ENCODE measurements at places on chromosomes 4 and X. TPM values are rescaled to one million over a fixed set of nuclear protein-coding genes. Genes with fewer than 3 reads are reported as not detected.

SPANXB1 gene
- not detected for total RNA-seq

DMP1 gene
- not detected for total RNA-seq

PDHA1 gene
- total RNA-seq = 116 TPM

SLC9B1 gene
- total RNA-seq = 5.0 TPM

MAGEA4 gene
- total RNA-seq = not detected

ZMAT1 gene
- 7.1 TPM for total RNA-seq

RHOXF2 gene
- not detected for total RNA-seq

MAGEB16 gene
- not detected for total RNA-seq

IL2 gene
- not detected for total RNA-seq

GPR82 gene
- 0.58 TPM for total RNA-seq

STOX2 gene
- 16.0 TPM for total RNA-seq

CFAP99 gene
- total RNA-seq = 0.41 TPM

SSX7 gene
- total RNA-seq = not detected

COL4A6 gene
- total RNA-seq = 14.2 TPM

FAM47E gene
- total RNA-seq = 11.1 TPM

TXK gene
- 4.0 TPM for total RNA-seq

TCEAL6 gene
- not detected for total RNA-seq

FGF2 gene
- 8.7 TPM for total RNA-seq

GPAT3 gene
- 32.4 TPM for total RNA-seq

TCP11X2 gene
- total RNA-seq = 1.4 TPM

DRD5 gene
- total RNA-seq = 1.2 TPM

SHROOM2 gene
- total RNA-seq = 20.1 TPM

GLRB gene
- total RNA-seq = 6.9 TPM

DOCK11 gene
- 22.5 TPM for total RNA-seq

TLR10 gene
- total RNA-seq = 1.1 TPM

XK gene
- 7.8 TPM for total RNA-seq

CPZ gene
- total RNA-seq = 21.4 TPM

MPC1L gene
- total RNA-seq = not detected

DAPP1 gene
- 4.6 TPM for total RNA-seq

GLUD2 gene
- 2.3 TPM for total RNA-seq

ARR3 gene
- total RNA-seq = not detected

SUPT20HL2 gene
- total RNA-seq = 0.06 TPM

RXFP1 gene
- 0.58 TPM for total RNA-seq

ANAPC10 gene
- total RNA-seq = 31.9 TPM

ETFDH gene
- total RNA-seq = 33.1 TPM

CENPVL2 gene
- total RNA-seq = 0.18 TPM

SLC7A11 gene
- total RNA-seq = 1.3 TPM

NPY1R gene
- total RNA-seq = 26.4 TPM

PNMA6F gene
- not detected for total RNA-seq

SGCB gene
- total RNA-seq = 54.5 TPM

ATP2B3 gene
- 0.12 TPM for total RNA-seq

MAGEA3 gene
- not detected for total RNA-seq

MAGEB17 gene
- not detected for total RNA-seq

SNX25 gene
- 17.7 TPM for total RNA-seq

SLC2A9 gene
- 15.0 TPM for total RNA-seq

POU3F4 gene
- total RNA-seq = 2.0 TPM

NHSL2 gene
- total RNA-seq = 9.3 TPM

HS6ST2 gene
- total RNA-seq = 29.4 TPM

MEPE gene
- not detected for total RNA-seq

HTR2C gene
- 0.41 TPM for total RNA-seq

UGT2A3 gene
- total RNA-seq = 33.0 TPM
